NCI-H446 treated with DMSO at 0.1 percent for 48 hours (cell line): ENCODE measurements at places on chromosomes 3 and 15.

GRCh38 chr3:53229606-53230005 is 26.2 kb downstream of the TKT start:
- no peak for DNase-seq

DNA sequence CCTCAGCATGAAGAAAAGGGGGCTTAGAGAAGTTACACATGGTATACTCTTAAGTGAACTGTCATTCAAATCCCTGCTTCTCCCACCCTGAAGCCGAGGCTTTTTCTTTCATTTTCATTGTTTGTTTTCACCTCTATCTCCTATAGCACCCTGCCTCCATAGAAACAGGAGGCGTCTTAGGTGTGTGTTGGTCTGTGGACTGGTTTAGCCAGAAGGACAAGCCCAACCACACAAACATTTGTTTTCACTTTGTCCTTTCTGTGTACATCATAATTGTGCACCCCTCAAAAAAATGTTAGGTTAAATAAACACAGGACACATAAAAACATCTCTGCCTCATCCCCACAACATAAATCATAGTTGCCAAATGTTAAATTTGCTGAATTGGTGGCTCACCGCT is 73.3 kb upstream of the UBE2E2 start:
- no peak for DNase-seq

- peak; percentile 5 for DNase-seq
Observed at GRCh38 chr3:11386465-11387113, 114.4 kb downstream of the ATG7 start.

DNA sequence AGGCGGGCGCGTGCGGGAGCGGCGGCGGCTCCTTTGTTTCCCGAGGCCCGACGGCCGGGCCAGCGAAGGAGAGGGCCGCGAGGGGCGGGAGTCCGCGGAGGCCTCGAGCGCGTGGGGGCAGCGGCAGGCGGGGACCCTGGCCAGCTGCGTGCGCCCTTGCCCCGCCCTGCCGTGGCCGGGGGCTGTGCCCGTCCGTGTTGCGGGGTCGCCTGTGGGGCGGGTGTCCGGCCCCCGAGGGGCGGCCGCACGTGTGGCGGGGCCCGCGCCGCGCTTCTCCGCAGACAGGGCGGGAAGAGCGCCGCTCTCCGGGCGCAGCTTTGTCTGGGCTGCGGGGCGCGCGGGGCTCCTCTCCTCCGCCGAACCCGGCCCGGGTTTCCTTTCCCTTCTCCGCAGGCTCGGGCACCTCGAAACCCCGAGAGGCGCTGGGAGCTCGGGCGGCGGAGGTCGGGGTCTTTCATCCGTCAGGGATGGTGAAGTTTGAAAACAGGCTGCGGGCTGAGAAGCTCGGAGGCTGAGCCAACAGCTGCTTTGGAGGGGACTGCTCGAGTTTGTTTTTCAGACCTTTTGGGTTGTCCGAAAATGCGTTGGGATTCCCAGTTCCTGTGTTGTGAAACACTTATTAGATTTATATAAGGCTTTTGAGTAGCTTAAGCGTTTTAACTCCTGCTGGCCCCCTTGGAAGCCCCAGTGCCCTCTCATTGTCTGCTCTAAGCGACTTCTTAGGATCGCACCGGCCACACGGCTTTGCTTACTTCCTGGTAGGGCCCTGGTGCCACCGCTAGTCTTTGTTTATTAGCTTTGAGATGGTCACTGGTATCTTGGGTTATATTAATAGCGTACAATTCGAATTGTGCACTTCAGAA is 817 bp downstream of the USP3 start:
- no peak for DNase-seq

DNA sequence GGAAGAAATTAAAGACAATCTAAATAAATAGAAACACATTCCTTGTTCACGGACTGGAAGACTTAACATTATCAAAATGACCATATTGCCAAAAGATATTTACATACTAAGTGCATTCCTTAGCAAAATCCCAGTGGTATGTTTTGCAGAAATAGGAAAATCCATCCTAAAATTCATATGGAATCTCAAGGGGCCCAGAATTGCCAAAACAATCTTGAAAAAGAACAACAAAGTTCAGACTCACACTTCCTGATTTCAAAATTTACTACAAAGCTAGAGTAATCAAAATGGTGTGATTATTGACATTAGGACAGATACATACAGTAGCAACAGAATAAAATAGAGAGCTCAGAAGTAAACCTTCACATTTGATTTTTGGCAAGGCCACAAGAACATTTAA is 515.5 kb downstream of the OCA2 start:
- DNase-seq: no peak

DNA sequence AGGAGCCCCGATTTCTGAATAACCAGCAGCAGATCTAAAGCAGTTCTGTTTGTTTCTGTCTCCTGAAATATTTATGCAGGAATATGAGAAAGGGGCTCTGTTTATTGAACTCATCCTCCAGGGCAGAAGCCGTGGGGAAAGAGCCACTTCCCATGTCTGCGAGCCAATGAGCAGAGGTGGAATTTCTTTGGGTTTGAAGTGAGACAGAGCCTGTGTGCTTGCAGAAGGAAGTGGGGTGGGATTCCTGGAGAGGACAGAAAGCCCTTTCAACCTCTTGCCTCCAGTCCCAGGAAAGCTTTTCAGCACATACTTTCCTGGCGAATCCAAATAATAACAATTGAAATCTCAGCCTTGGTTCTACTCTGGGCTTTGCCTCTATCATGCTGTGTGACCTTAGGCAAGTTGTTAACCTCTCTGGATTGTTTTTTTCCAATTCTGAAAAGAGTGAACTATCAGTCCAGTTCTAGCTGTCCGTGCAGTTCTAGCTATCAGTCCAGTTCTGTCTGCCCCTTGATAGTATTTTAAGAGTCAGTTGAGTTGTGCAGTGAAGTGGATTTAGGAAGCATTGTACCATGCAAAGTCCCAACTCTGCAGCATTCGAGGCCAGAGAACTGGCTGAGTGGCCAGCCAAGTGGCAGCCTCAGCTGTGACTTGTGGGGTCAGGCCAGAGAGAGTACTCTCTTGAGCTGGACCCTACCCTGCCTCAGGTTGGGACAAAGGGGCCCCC is 15.9 kb downstream of the CORO2B start:
- DNase-seq: no peak

DNA sequence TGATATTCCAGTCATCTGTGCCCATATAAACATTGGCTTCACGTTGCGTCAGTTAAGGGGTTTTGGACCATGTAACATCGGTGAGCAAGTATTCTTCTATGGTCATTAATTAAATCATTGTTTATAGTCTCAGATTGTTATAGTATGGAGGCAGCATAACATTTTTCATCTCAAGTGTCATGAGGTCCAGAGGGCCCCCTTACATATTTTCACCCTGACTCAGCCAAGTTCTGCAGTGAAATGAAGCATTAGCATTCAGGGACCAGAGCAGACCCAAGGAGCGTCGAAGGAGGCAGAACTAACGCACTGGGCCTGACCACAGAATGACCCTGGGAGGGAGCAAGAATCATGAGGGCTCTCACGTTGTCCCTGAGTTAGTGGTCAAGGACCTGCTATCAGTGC is 171.5 kb downstream of the LRTM1 start:
- no peak for DNase-seq

GRCh38 chr3:71201939-71202338 is 381.6 kb downstream of the FOXP1 start:
- no peak for DNase-seq

DNA sequence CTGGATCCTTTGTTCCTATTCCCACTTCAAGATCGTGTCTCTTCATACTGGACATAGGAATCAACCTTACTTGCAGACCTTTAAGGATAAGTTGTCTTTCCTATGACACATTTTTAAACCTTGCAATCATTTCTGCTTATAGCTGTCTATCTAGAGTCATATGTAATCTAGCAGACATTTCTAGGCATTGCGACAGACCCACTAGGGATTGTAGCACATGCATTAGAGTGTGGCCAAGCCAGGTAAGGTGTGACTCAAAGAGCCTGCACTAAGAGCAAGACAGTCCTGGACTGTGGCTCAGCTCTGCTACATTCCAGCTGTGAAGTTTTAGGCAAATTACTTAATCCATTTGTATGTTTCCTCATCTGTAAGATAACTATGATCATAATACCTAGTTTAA is 38.8 kb upstream of the BFSP2 start:
- DNase-seq: no peak

DNA sequence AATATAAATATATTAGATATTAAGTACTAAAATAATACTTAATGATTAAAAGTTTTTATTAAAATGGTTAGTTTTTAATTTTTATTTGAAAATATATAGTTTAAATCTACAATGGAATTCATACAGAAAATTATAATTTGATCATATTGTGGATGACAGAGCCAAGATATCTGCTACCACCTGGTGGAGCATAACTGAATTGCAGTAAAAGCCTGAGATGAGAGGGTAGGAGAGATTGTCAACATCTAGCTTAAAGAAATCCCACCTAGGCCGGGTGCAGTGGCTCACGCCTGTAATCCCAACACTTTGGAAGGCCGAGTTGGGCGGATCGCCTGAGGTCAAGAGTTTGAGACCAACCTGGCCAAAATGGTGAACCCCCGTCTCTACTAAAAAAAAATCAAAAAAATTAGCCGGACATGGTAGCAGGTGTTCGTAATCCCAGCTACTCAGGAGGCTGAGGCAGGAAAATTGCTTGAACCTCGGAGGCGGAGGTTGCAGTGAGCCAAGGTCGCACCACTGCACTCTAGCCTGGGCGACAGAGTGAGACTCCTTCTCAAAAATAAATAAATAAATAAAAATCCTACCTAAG is 25.1 kb upstream of the CSTA start:
- no peak for DNase-seq

- DNase-seq: no peak
Observed at GRCh38 chr3:178172121-178172520, 364.1 kb upstream of the KCNMB2 start.

- no peak for DNase-seq
Observed at GRCh38 chr15:90413411-90414379, 25.7 kb downstream of the IQGAP1 start.

- no peak for DNase-seq
Observed at GRCh38 chr15:91227766-91228165, 127.7 kb downstream of the SV2B start.

GRCh38 chr15:89322822-89323221 is 11.8 kb downstream of the POLG start:
- no peak for DNase-seq
